HT1080 (cell line): ENCODE measurements at places on chromosomes 13 and 19.

GRCh38 chr13:37475966-37476365 is 122.6 kb downstream of the POSTN start:
- DNase-seq, result no peak

DNA sequence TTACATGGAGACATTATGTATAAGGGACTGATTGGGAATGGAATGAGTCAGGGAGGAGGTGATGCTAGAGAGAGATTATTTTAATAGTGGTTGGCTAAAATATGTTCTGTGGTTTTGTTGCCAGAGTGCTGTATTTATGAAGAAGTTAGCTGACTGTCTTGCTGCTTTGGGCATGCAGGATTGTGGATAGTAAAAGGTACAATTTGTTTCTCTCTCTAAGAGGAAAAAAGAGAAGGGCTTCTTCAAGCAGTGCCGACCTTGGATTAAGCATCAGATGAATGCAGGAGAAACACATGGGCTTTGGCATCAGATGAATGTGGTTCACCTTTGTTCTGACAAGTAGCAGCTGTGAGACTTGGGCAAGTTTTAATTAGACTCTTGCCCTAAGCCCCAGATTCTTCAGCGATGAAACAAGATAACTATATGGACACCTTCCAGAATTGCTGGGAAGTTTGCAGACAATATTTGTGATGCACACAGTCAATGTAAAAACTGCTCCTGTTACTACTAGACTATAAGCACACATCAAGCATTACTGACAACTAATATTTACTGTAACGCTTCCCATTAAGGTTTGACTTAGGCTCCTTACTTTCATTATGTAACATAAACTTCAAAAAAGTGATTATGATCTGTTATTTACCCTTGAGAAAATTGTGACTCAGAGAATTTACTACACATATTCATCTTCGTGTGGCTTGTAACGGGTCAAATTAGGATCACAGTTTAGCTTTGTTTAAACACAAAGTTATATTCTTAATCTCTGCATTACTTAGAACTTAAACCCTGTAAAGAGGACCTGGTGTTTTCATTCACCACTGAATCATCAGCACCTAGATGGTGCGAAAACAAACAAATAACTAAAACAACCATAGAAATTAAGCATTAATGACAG is 824.0 kb downstream of the PCDH9 start:
- DNase-seq, result peak; percentile 42

DNA sequence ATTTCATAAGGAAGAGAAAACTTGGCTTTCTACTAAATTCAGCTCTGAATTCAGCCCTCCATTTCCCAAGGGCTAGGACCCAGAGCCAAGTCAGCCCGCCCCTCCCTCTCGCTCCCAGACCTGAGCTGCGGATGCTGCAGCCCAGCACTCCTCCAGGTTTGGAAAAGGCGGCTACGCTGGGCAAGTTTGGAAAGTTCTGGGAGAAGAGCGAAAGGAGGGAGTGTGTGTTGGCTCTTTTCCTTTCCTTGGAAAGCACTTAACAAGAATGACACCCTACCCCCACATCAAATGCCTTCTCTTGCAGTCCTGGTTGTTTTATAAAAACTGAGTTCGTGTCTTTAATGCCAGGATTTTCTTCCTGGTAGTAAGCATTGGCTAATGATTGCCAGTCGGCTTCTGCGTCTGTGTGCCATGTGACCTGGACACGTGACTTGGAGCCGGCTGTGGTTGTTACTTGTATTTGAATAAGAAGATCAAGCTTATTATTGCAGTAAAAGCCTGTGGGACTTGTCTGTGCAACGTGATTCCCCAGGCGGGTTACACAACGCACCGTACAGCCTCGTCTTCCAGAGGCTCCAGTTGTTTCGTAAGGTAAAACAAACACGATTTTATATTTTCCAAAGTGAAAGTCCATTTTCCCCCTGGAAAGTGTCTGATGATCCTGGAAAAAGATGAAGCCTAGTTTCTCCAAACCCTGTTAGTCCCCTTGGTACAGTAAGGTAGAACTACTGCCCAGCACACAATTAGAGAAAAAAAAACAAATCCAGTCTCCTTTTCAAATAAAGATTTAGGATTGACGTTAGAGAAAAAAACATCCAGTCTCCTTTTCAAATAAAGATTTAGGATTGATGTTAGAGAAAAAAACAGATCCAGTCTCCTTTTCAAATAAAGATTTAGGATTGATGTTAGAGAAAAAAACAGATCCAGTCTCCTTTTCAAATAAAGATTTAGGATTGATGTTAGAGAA is 26.8 kb upstream of the UBE2L5 start:
- peak; percentile 82 for DNase-seq

- peak; percentile 75 for DNase-seq
Observed at GRCh38 chr13:42486711-42487198, 87.2 kb upstream of the TNFSF11 start.

- DNase-seq, result no peak
Observed at GRCh38 chr13:97302611-97303010, 80.5 kb downstream of the MBNL2 start.

DNA sequence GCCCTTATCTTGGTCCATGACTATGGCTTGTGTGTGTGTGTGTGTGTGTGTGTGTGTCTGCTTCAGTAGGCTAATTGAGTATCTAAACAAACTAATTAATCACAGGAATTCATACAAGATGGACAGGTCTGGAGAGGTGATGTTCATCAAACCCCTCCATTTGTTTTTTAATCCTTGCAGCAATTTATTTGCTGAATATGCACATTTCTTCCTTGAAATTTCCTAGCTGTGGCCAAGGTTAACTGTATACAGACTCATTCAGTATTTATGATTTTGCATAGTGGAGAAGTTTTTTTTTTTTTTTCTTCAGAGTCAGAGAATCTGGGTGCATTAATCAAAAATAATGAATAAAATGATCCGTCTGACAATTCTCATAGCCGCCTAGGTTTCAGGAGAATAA is 74.7 kb upstream of the TSHZ3 start:
- no peak for DNase-seq

- peak; percentile 100 for DNase-seq
Observed at GRCh38 chr19:45455707-45456499, 11.9 kb upstream of the FOSB start.

- DNase-seq, result no peak
Observed at GRCh38 chr13:113877149-113877990, 13.5 kb upstream of the GAS6 start.

DNA sequence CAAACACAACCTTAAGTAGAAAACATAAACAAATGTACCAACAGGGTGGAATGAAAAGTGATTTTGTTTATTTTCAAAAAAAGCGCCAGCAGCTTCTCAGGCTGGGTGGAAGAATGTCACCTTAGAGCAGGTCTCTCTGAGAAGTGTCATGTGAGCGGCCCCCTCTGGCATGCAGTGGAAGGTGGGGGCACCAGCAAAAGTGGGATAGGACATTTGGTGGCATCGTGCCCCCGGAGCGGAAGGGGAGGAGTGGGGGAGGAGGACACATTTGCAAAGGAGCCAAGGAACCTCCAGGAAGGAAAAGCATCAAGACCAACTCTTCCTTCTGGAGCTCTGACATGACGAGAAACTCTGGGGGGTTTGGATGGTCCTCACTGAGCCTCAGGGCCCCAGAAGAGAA is 635.3 kb downstream of the UQCRFS1 start:
- no peak for DNase-seq

- DNase-seq, result no peak
Observed at GRCh38 chr13:48490241-48490640, 42.6 kb downstream of the RCBTB2 start.

DNA sequence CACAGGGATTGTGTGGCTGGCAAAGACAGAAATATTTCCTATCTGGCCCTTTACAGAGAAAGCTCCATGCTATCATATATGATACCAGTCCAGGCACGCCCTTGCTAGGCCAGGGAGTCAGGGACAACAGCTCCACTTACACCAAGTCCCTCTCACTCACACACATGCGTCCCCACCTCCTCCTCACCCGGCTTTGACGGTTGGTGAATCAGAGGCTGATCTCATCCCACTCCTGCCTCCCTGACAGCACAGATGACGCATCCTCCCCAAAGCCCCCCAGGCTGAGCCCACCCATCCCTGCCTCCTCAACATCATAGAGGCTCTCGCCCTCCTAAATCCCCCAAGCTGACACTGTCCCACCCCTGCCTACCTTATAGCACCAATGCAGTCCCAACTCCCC is 62.7 kb downstream of the F2RL3 start:
- peak; percentile 74 for DNase-seq

- DNase-seq, result no peak
Observed at GRCh38 chr19:46993622-46994021, 26.0 kb upstream of the NPAS1 start.

DNA sequence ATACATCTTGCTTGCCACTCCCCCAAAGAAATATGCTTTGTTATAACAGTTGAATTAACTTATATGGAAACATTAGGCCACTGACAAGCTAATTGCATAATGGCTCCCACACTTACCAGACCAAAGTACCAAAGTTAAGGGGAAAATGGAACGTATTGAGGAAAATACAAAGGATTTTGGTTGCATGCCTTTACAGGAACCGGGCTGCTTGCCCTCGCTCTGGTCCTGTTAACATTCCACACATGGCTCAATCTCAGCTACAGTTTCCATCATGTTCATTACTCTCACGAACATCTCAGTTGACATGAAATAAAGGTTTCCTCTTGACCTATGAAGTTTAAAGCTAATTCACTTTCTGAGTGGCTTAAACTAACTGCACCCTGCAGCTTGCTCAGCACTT is 220.7 kb upstream of the RXFP2 start:
- no peak for DNase-seq

- no peak for DNase-seq
Observed at GRCh38 chr19:36116344-36116637, 1.0 kb downstream of the TBCB start.

GRCh38 chr13:75425216-75426009 is 56.6 kb downstream of the TBC1D4 start:
- no peak for DNase-seq

- DNase-seq, result no peak
Observed at GRCh38 chr19:11364935-11365334, 9.5 kb upstream of the SWSAP1 start.

DNA sequence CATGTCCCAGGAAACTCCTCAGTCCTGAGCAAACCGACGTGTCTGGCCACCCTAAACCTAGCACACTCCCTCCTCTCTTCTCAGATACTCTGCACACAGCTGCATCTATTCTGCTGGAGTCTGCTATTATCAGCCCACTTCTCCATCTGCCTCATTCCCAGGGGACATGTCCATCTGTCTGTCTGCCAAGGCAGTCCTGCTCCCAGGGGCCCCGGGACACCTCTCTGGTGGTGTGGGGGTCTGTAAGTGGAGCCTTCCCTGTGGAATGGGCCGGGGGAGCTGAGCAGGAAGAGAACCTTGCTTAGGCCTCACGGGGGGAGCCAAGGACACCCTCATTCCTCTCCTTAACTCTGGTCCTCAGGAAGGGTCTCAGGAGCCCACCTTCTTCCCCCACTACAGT is 72.7 kb downstream of the ERICH6B start:
- no peak for DNase-seq

DNA sequence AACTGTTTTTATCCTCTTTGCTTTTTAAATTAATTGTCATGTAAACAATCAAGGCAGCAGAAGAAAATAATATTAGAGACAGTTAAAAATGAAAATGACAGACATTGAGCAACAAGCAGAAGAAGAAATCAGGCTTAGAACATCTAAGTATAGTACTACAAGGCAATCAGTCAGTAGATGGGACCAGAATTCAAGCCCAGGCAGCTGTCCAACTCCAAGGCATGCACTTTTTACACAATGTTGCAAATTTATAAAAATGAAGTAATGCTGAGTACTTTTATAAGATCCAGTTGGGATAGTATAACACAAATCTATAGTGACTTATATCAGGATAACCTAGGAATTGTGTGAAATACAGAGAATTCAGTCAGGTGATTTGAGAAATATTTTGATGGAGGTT is 2815.8 kb downstream of the PCDH9 start:
- no peak for DNase-seq

- no peak for DNase-seq
Observed at GRCh38 chr13:79374578-79374977, 31.5 kb downstream of the RBM26 start.

GRCh38 chr19:20964798-20965197 is 41.7 kb downstream of the ZNF85 start:
- no peak for DNase-seq

GRCh38 chr13:71430681-71431080 is 436.3 kb downstream of the DACH1 start:
- DNase-seq, result no peak

GRCh38 chr13:78787190-78787589 is 128.2 kb upstream of the OBI1 start:
- peak; percentile 36 for DNase-seq

GRCh38 chr19:55082020-55082851 is 6.6 kb downstream of the EPS8L1 start:
- DNase-seq, result no peak

DNA sequence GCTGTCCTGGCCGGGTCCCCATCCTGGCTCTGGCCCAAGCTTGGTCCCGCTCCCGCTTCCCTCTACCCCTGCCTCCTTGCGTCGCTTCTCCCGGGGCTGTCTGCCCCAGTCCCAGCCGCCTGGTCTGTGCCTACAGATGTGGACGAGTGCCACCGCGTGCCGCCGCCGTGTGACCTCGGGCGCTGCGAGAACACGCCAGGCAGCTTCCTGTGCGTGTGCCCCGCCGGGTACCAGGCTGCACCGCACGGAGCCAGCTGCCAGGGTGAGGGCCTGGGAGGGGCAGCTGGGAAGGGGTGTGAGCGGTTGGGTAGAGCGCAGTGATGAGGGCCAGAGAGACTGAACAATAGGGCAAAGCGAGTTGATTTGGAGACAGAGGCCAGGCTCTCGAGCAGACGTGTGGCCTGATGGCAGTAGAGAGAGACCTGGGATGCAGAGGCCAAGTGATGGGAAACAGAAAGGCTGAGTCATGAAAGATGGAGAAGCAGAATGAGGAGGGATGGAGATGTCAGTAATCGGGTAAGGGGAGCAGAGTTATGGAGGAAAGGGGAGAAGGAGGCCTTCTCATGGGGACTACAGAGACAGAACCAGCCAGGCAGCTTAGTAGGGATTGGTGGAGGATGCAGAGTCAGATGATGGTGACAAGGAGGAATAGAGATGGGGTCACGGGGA is 9.4 kb downstream of the LTBP4 start:
- no peak for DNase-seq

DNA sequence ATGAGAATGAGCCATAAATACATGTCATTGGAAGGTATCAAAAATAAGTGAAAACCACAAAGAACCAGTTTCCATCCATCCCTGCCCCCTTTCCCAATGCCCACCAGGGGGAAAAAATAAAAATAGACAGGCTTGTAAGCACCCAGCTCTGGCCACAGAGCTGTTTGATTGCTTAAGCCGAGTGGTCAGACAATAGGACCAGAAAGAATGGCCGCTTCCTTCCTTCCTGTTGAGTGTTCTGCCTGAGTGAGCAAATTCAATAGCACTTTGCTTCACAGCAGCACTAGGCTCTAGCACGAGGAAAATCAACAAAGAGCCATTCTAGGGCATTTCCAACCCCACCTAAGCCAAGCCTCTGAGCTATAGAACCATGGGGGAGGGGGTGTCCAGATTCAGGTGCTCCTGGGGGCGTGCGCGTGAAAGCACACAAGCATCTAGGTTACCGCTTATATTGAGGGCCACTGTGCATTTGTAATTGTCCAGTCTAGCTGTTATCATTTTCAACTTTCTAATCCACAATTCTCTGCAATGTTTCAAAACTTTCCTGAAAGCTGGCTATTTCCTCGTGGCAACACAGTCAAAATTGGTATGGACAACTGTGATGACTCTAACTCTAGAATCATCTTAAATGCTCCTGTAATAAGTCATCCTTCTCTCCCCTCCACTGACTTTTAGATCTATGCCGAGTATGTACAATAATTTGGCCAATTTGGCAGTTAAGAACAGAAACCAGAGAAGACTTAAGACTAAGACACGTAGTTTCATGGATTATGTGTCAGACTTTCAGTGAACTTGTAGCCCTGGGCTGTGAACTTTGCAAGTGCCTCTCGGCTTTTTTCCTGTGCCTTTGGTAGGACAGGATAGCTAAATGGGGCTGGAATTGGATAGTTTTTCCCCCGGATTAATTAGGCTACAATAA is 64.3 kb downstream of the SPRY2 start:
- DNase-seq, result peak; percentile 41
